Activated CD8-positive, alpha-beta T cell treated with anti-CD3 and anti-CD28 coated beads, Interleukin-2, amount 10 ng/mL, durations not matched to agents 7 days and 5 days (primary cell): ENCODE measurements at places on chromosomes 3 and 15. TPM values are rescaled to one million over a fixed set of nuclear protein-coding genes. Genes with fewer than 3 reads are reported as not detected.

Gene TMEM207
- not detected for total RNA-seq

Gene IREB2
- total RNA-seq: 62.4 TPM

Gene FHIT
- 4.8 TPM for total RNA-seq

Gene PAQR5
- not detected for total RNA-seq

Gene CNTN4
- total RNA-seq: not detected

Gene APEH
- total RNA-seq: 179 TPM

Gene HSPBAP1
- total RNA-seq: 4.4 TPM

Gene UBE2Q2
- 28.2 TPM for total RNA-seq

Gene HYAL1
- total RNA-seq: not detected

Gene SEMA3G
- 0.21 TPM for total RNA-seq

DNA sequence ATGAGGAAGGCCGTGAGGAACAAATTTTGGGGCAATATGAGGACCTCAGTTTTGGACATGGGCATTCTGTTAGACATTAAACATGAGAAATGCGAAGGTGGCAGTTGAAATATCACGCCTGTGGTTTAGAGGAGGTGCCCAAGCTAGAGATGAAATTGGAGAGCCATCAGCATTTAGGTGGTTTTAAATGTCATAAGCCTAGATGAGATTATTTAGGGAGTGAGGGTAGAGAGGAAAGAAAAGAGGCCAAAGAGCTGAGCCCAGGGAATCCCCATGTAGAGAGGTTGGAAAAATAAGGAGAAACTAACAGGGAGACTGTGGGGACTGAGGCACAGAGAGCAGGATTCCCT is 14.9 kb downstream of the RTP1 start:
- H3K27me3 ChIP-seq: peaks cover 24% of the 10 kb centered on the region
- no peaks in the 10 kb centered on the region for H3K4me1 ChIP-seq
- H3K4me3 ChIP-seq: no peak overlapping the region
- no peaks in the 10 kb centered on the region for H3K36me3 ChIP-seq

DNA sequence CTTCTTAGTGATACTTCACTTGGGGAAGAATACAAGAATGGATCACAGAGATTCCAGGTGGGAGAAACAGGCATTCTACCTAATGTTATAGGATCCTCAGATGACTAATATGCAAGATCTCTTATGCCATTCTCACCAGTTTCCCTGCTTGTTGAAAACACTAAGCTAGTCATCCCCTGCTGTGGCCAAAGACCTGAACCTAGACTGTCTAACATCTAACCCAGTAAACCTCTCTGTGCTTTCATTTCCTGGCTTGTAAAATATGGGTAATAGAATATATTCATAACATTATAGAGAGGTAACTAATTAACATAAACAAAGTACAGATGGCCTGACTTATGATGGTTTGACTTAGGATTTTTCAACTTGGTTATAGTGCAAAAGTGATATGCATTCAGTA is 776.3 kb downstream of the TUSC7 start:
- H3K36me3 ChIP-seq: no peaks in the 10 kb centered on the region
- no peak for DNase-seq
- H3K27ac ChIP-seq: no peak overlapping the region
- H3K4me1 ChIP-seq: no peaks in the 10 kb centered on the region

GRCh38 chr3:61638741-61639140 is 77.4 kb downstream of the PTPRG start:
- no peak for DNase-seq
- H3K4me1 ChIP-seq: no peaks in the 10 kb centered on the region
- H3K36me3 ChIP-seq: no peaks in the 10 kb centered on the region
- H3K27me3 ChIP-seq: no peaks in the 10 kb centered on the region

DNA sequence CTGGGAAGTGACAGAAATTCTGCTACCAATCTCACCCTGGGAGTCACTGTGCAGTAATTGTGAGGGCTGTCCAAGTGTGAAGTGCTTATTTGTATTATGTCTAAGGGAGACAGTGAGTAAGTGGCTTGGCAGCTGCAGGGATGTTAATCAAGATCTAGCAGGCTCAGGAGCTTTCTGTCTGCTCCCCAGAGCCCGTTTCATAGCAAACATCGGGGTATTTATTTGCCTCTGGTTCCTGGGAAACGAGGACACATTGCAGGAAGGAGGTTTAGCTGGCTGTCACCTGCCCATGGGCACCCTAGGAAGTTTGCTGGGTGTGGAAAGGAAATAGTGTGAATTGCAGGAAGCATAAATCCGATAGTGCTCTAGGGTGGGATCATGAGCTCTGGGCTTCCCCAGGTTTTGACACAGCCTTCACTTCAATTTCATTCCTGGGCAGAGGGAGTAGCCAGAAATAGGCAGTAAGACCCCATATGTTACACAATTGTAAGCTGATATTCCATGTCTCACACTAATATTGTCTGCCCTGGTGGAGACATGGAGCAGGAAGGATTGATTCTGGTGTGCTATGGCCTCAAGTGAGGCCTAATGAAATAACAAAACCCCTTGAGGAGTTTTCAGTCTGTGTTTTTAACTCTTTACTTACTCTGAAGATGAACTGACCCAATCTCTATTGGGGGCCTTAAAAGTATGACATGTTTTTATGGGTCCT is 74.1 kb upstream of the MITF start:
- H3K4me3 ChIP-seq: no peak overlapping the region
- no peaks in the 10 kb centered on the region for H3K27me3 ChIP-seq
- DNase-seq: no peak
- no peaks in the 10 kb centered on the region for H3K4me1 ChIP-seq

DNA sequence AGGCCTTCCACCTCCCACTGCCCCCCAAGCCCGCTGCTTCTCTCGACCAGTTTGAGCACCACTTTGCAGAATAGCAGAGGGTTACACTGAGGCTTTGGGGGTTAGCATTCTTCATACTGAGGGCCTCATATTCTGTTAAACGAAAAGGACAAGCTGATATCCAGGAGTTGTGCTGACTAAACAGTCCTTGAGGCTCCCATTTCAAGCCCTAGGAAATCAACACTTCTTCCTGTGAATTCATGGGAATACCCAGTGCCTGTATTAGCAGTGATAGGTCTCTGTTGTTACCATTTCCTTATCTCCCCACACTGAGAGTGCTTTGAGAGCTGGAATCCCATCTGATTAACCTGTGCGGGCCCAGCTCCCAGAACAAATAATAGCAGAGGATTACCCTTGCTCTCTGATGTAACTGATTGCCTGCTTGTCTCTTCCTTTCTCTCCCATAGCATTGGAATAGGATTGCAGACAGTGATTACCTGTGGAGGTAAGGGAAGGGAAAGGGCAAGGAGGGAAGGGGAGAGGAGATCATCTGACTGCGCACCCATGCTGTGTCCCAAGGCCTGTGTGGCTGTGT is 930 bp downstream of the FBXW12 start:
- no peaks in the 10 kb centered on the region for H3K4me1 ChIP-seq
- no peaks in the 10 kb centered on the region for H3K36me3 ChIP-seq
- peaks cover 5% of the 10 kb centered on the region for H3K27me3 ChIP-seq

DNA sequence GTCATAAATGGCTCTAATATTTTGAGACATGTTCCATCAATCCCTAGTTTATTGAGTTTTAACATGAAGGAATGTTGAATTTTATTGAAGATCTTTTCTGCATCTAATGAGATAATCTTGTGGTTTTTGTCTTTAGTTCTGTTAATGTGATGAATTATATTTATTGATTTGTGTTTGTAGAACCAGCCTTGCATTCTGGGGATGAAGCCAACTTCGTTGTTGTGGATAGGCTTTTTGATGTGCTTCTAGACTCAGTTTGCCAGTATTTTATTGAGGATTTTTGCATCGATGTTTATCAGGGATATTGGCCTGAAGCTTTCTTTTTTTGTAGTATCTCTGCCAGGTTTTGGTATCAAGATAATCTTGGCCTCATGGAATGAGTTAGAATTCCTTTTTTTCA is 72.0 kb upstream of the CD96 start:
- peaks cover 2% of the 10 kb centered on the region for H3K27me3 ChIP-seq
- no peak overlapping the region for H3K4me3 ChIP-seq
- no peak overlapping the region for H3K27ac ChIP-seq
- no peaks in the 10 kb centered on the region for H3K36me3 ChIP-seq
- DNase-seq: no peak

GRCh38 chr15:77358545-77359240 is 61.2 kb downstream of the PEAK1 start:
- no peak for DNase-seq
- no peaks in the 10 kb centered on the region for H3K4me1 ChIP-seq
- H3K27ac ChIP-seq: no peak overlapping the region
- H3K4me3 ChIP-seq: no peak overlapping the region

DNA sequence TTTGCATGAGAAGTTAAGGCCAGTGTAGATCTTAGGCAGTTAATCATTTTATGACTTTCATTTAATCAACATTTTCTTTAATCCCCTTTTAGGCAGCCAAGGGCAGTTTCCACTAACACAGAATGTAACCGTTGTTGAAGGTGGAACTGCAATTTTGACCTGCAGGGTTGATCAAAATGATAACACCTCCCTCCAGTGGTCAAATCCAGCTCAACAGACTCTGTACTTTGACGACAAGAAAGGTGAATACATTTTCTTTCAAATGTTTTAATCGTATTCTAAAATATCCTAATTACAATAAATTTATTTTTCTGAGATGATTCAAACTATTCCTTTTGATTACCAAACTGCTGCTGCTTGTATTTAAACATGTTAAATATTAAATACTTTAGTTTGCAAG is 843.2 kb downstream of the CADM2 start:
- no peak overlapping the region for H3K27ac ChIP-seq
- H3K27me3 ChIP-seq: no peaks in the 10 kb centered on the region
- H3K36me3 ChIP-seq: no peaks in the 10 kb centered on the region
- H3K4me1 ChIP-seq: no peaks in the 10 kb centered on the region
- H3K4me3 ChIP-seq: no peak overlapping the region
- no peak for DNase-seq

DNA sequence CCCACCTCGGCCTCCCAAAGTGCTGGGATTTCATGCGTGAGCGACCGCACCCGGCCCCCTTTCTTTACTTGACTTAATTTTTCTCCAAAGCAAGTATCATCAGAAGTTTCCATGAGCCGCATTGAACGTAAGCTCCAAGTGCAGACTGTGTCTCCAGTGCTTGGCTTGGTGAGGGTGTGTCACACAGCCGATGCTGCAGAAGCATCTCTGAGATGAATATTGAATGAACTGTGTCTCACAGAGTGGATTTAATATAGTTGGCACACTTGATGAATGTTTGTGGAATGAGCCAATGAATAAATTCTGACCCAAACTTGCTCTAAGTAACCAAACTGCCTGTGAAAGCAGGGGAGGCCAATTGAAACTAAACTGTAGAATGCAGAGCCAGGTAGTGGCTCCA is 159.4 kb upstream of the KBTBD8 start:
- no peaks in the 10 kb centered on the region for H3K36me3 ChIP-seq
- DNase-seq: no peak
- peaks cover 2% of the 10 kb centered on the region for H3K27me3 ChIP-seq
- no peaks in the 10 kb centered on the region for H3K4me1 ChIP-seq
- H3K27ac ChIP-seq: no peak overlapping the region

- no peaks in the 10 kb centered on the region for H3K4me1 ChIP-seq
- no peaks in the 10 kb centered on the region for H3K36me3 ChIP-seq
- no peaks in the 10 kb centered on the region for H3K27me3 ChIP-seq
- H3K4me3 ChIP-seq: no peak overlapping the region
- no peak for DNase-seq
- H3K27ac ChIP-seq: no peak overlapping the region
Measured at GRCh38 chr3:24905266-24905665, 410.6 kb upstream of the THRB start.

DNA sequence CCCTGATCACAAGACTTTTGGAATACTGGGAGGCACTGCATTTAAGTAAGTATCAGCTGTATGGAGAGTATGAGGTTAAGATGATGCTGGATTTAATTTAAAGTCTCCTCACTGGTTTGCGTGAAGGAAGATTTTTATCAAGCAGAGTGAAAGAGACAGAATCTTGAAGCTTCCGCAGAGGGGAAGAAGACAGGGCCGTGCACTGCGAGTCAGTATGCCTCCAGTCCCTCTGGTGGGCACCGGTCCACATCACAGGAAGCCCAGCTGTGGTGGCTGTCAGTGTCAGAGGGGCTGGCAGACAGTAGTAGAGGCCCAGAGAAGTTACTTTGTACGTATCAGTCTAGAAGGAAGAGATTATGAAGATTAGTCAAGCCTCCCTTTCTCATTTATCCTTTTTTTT is 379.0 kb upstream of the TPRG1 start:
- no peak overlapping the region for H3K27ac ChIP-seq
- no peak overlapping the region for H3K4me3 ChIP-seq
- no peaks in the 10 kb centered on the region for H3K4me1 ChIP-seq
- no peaks in the 10 kb centered on the region for H3K27me3 ChIP-seq
- peak; percentile 24 for DNase-seq

DNA sequence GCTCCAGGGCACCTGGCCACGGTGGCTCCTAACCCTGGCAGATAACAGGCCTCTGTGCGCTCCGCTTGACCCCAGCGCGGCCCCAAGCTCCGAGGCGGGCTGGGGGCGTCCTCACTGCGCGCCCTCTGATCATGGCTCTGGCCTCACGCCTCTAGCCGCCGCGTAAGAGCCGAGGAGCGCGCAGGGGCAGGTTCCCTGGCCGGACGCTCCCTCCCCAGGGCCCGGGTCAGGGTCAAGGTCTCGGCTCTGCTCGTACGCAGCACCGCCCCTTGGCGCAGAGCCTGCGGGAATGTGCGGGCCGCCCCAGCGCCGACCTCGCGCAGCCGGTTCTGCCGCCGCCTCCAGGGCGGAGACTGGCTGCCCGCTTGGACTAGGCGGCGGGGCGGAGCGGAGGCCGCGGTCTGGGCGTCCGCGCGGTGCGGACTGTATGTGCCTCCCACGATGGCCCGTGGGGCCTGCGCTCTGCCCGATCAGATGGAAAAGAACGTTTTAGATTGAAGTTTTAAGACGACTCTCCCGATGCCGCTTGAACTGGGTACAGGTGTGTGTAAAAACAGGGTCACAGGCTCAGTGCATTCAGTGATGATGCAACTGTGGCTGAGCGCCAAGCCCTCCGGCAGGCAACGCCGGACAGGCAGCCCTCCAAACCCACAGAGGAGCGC is 40.8 kb downstream of the CHST14 start:
- DNase-seq: no peak
- H3K27me3 ChIP-seq: peaks cover 64% of the 10 kb centered on the region
- no peak overlapping the region for H3K27ac ChIP-seq
- H3K4me1 ChIP-seq: peaks cover 24% of the 10 kb centered on the region
- no peaks in the 10 kb centered on the region for H3K36me3 ChIP-seq
- H3K4me3 ChIP-seq: peak overlapping the region; percentile 65

DNA sequence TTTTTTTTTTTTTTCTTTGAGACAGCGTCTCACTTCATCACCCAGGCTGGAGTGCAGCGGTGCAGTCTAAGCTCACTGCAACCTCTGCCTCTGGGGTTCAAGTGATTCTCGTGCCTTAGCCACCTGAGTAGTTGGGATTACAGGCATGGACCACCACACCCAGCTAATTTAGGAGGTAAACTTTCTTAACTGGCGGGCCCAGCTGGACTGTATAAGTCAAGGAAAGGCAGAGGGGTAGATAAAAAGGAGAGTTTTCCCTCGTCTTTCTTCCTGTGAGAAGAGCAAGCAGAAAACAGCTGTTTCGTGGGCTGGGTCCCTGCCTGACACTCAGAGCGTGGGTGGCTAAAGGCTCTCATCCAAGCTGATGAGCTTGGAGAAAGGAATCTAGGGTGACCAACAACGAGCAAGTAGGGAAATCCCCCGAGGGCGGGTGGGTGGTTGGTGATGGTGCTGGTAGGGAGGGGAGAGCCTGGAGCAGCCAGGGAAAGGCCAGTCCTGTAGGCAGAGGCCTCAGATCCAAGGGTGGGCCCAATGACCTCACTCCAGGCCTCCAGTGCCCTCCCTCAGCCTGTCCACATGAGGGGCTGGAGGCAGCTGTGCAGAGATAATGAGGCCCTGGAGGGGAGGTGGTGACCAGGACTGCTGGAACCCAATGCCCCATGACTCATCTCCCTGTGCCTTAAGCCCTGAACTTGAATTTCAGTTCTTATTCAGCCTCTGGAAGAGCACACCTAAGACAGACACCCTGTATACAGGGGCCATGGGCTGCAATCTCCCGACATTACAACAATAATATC is 43.1 kb upstream of the LIMD1 start:
- no peaks in the 10 kb centered on the region for H3K27me3 ChIP-seq
- H3K4me1 ChIP-seq: peaks cover 10% of the 10 kb centered on the region
- H3K36me3 ChIP-seq: peaks cover 5% of the 10 kb centered on the region
- no peak overlapping the region for H3K4me3 ChIP-seq
- no peak overlapping the region for H3K27ac ChIP-seq
